ENCODE measurements at places on chromosomes 7 and 10.

DNA sequence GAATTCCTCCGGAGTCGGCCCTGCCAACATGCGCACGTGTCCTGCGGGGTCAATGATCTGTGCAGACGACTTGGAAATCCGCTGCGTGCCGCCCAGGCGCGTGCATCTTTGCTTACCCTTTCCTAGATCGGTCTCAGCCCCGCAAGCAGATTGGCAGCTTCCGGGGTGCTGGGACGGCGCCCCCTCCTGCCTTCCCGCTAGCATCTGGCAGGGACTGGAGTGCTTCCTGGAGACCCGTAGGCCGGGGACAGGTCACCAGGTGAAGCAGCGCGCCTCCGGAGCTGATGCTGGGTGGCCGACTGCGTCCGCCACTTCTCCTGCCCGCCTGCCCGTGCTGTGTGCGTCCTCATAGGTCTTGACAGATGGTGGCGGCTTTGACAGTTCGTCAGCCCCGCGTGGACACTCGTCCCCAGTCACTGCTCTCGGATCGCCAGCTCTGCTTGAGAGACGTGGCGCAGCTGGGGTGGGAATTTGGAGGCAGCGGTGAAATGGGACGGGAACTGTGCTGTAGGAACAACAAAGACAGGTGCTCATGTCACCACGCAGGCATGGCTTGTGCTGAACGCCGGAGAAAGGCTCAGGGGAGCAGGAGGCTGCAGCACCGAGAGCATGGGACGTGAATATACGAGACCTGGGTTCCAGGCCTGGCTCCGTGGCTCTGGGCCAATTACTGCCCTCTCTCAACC is 21.9 kb upstream of the KCNK18 start:
- DNase-seq = no peak

DNA sequence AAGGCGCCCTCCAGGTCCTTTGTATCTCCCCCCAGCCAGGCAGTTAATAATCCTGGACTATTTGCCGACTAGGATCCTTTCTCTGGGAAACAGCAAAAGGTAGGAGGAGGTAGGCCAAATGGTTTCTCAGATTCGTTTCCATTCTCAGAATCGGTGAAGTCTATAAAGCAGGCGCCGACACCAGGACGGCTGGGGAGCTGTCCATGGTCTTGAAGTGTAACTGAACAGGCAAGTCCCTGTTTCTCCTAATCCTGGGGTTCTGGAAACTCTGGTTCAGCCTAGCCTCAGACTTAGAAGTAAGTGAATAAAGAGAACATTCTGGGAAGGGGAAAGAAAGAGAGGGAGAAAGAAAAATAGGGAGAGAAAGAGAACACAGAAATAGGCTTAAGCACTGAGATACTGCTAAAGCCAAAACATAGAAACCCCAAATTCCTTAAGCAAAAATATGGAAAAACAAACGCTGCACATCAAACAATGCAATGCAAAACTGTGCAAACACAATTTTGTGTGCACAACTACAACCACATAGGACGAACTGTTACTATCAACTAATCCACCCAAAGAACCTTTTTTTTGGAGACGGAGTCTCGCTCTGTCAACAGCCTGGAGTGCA is 11.1 kb upstream of the INA start:
- peak; percentile 11 for DNase-seq

DNA sequence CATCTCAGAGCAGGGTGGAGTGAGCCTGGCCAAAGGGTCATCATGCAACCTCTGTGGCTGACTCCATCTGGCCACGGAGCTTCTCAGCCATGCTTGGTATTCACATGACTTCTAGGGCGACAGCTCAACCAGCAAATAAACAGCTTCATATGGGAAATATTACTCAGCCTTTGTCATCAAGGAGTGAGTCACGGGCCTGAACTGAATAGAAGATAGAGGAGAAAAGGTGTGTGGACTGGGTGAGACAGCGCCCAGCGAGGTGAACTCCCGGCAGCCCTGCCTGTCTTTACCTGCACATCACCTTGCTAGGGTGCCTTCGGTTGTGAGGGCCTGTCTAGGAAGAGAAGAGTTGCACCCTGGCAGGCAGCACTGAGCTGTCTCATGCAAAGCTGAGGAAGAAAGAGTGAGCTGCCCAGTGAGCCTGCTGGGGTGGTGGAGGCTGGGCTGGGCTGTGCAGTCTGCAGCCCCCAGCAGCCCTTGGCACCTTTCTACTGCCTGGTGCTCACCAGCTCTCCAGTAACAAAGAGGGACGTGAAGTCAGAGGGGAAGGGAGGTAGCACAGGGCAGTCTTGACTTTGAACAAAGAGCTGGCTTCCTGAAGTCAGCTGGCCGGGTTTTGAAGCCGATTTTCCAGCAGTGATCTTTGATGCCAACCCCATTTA is 114.2 kb downstream of the EGFR start:
- DNase-seq = no peak

DNA sequence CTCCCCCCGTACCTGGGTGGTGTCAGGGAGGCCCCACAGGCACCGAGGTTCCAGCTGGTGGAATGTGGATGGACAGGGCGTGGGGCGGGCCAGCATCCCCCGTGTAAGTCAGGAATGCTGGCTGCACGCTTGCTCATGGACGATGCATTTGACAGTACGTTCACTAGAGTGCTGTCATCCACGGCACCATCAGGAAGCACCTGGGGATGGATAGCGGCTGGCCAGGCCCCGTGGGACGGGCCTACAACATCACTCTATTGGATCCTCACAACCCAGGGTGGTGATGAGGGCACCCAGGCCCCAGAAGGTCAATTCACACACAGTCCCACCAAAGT is 63.6 kb downstream of the INSIG1 start:
- DNase-seq = no peak

GRCh38 chr10:44998146-44998631 is 2.5 kb upstream of the ZNF22 start:
- no peak for DNase-seq

GRCh38 chr10:21749788-21750187 is 215.8 kb downstream of the MLLT10 start:
- DNase-seq = no peak

DNA sequence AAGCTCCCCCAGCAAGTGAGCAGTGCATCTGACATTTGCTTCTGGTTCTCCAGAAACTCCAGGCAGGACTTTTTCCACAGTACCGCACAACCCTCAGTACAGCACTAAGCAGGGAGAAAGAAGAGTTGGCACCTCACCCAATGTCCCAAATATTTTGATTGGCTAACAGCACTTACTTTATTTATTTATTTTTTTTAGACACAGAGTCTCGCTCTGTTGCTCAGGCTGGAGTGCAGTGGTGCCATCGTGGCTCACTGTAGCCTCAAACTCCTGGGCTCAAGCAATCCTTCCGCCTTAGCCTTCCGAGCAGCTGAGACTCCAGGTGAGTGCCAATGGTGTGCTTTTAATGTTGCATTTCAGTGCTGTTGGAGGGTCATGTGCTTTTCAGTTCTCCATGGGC is 200.3 kb upstream of the ZMIZ1 start:
- no peak for DNase-seq

DNA sequence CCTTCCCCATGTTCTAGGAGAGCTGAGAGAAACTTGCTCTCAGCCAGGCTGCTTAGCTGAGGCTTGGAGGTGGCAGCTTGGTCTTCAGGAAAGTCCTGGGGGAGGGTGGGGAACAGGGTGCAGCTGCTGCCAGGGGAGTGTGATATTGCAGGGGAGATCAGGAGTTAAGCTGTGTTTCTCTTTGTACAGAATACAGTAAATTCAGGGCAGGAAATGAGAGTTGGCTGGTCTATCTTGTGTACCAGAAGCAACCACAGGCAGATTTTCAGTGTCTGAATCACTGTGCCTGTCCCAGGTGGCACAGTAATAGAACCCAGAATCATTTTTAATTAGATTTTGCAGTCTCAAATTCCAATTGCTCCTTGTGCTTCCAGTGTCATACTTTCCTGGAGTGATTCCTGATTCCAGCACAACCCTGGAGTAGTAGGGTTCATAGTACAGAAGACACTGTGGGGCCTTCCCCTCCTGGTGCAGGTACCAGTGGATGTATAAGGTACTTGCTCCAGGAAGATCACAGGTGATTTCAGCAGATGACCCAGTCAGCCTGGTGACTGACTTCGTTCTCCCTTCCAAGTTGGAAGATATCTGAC is 94.0 kb upstream of the TARP start:
- no peak for DNase-seq

DNA sequence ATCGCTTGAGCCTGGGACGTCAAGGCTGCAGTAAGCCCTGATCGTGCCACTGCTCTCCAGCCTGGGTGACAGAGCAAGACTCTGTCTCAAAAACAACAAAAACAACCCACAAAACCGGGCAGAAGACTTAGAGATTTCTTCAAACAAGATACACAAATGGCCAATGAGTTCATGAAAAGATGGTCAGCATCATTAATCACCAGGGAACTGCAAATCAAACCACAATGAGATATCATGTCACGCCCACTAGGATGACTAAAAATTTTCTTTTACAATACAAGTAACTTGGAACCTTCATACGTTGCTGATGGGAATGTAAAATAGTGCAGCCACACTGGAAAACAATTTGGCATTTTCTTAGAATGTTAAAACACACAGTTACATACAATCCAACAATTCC is 77.3 kb upstream of the GRID1 start:
- DNase-seq = no peak

DNA sequence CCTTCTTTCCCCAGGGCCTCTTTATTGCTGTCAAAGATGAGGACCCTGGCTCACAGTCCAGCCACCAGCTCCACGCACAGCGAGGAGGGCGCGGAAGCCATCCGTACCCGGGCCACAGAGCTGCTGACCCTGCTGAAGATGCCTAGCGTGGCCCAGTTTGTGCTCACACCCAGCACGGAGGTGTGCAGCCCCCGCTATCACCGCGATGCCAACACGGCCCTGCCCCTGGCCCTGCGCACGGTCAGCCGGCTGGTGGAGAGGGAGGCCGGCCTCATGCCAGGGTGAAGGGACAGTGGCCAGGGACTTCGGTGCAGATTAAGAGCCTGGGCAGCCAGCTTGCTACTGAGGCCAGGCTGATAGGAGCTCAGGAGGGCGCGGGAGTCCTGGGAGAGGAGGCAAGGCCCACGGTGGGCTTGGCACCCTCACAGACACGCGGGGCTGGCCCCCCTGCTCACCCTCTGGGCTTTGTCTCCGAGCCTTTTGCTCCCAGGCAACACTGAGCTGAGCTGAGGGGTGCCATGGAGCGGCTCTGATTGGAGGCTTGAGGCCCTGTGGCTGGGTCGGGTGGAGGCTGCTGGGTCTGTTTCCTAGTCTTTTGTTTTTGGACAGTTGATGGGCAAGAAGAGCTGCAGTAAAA is 15.8 kb downstream of the AP5Z1 start:
- no peak for DNase-seq

DNA sequence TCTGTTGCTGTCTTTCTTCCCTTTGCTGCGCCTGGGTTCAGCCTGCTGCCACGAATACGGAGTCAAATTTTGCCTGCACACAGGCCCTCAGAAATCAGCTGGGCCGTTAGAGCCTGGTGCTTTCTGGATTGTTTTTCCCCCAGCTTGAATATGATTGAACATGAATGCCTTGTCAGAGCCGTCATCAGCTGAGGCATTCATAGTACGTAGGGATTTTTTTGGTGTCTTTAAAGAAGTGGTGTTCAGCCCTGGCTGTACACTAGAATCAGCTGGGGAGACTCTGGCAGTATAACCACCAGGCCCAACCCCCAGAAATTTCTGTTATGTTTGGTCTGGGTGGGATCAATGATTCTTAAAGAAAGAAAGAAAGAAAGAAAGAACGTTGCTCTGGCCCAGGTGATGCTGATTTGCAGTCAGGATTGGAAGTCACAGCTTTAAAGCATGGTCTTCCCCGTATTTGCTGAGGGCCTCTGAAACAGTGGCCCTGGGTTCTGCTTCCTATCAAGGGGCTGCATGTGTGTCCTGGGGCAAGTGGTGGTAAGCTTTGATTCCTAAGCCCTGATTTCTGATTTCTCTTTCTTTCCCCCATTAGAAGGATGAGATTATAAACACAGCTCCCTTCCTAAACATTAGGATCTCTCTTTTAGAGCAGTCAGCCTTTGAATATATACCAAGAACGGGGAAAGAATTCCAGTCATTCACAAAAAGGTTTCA is 24.7 kb downstream of the NUB1 start:
- no peak for DNase-seq

DNA sequence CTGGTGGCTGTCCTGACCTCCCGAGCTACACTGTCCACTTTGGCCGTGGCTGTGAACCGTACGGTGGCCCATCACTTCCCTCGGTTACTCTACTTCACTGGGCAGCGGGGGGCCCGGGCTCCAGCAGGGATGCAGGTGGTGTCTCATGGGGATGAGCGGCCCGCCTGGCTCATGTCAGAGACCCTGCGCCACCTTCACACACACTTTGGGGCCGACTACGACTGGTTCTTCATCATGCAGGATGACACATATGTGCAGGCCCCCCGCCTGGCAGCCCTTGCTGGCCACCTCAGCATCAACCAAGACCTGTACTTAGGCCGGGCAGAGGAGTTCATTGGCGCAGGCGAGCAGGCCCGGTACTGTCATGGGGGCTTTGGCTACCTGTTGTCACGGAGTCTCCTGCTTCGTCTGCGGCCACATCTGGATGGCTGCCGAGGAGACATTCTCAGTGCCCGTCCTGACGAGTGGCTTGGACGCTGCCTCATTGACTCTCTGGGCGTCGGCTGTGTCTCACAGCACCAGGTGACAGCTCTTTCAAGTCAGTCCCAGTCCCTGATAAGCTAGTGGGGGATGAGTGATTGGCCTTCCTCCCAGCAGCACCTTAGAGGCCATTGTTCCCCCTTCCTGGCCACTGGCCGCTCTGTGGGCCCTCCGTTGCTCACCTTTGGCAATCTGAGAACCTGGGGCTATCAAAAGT is 3.0 kb downstream of the CHPF2 start:
- no peak for DNase-seq

DNA sequence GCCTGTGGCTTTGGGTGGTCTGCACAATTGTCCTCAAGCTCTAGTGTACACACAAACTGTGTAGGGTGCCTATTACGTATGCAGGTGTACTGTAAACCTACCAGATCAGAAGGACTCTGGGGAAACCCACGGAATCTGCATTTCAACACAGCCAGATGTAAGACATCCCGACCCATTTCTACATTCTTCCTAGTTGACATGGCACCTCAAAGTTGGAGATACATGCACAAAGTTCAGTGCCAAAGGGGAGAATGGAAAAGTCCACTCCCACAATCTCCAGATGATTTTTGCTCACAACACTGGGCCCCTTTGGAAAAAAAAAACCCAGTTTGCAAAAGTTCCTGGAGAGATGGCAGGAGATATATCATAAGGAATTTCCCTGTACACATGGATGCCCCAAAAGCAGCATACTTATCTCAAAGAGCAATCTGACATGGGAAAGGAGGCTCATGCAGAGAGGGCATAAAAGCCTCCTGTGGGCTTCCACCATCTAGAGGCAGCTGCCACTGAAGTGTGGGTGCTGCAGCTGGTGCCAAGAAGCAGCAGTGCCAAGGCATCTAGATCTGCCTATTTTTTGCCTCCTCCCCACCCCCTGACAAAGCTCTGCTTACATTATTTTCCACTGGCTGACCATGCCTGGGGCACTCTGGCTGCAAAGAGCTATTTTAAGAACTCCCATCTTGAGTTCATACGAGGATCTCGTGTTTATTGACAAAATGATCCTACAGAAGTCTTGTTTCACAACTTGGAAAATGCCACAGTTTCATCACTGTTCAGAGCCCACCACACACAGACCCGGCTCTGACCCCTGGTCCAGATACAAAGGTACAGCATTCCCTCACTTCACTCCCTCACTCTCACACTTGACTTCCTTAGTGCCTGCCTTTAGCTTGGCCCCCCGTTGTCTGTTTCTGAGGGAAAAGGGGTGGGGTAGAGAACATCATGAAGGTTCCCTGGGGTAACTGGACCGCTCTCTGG is 12.9 kb downstream of the TECTB start:
- no peak for DNase-seq

GRCh38 chr7:102044984-102045673 is 227.7 kb downstream of the CUX1 start:
- no peak for DNase-seq
